ENCODE measurements at places on chromosomes 11 and 22. TPM values are rescaled to one million over a fixed set of nuclear protein-coding genes. Genes with fewer than 3 reads are reported as not detected.

DNA sequence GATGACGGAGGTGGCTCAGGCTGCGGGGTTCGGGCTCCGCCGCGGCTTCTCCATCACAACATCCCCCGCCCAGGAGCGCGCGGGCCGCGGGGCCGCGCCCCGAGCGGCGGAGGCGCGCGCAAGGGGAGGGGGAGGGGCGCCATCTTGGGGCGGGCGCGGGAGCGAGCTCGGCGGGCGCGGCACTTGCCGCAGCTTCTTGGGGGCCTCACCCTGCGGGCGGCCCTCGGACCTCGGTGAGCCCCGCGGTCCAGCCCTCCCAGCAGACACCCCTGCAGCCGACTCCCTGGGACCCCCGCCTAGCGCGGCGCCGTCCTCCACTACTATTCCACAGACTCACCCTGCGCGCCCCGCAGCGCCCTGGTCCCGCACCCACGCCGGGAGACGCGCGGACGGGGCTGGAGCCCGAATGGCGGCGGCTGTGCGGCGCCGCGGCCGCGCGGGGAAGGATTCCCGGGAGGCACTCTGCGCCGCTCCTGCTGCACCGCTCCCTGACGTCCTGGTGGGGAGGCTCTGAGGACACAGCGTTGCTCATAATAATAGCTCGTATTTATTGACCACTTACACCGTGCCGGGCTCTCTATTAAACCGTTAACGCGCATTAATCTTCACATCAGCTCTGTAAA, at the start of gene APBB1:
Gene APBB1, minus strand, starts transcription at position 86 of the 623 bp plus-strand sequence. CDS start 7,747 bp downstream, outside the sequence.
- no peaks in the 10 kb centered on the region for H3K36me3 ChIP-seq
- peaks cover 38% of the 10 kb centered on the region for H3K27me3 ChIP-seq
- peak; percentile 92 for DNase-seq
- H3K4me3 ChIP-seq = peak within 1 kb of the TSS; percentile 85

DNA sequence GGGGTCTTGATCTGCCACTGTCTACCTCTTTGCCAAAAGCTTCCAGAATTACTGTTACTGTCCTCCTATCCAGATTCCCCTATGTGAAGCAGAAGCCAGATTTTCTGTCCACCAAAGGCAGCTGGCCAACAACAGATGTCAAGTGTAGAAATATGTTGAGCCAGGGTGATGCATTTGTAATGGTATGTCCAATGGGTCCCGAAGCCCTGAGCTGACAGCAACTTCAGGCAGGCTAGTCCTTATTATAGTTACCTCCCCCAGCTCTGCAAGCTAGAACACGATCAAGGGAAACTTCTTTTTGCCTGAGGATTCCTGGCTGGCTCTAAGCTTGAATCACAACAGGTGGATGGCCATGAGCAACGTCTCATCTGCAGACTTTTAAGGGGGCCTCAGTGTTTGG, 10.2 kb downstream of the PAMR1 start:
- H3K36me3 ChIP-seq = no peaks in the 10 kb centered on the region
- no peak overlapping the region for H3K27ac ChIP-seq
- no peaks in the 10 kb centered on the region for H3K27me3 ChIP-seq
- DNase-seq = no peak
- no peak overlapping the region for H3K4me3 ChIP-seq
- H3K4me1 ChIP-seq = no peaks in the 10 kb centered on the region

LRRC10B gene
- not detected for total RNA-seq

FLRT1 gene
- total RNA-seq = not detected

ZDHHC8 gene
- 109 TPM for total RNA-seq
